ENCODE measurements at places on chromosomes 13 and 19.

- no peak for DNase-seq
These were observed 612.5 kb upstream of the ATXN8OS start for GRCh38 chr13:69495096-69495495.

DNA sequence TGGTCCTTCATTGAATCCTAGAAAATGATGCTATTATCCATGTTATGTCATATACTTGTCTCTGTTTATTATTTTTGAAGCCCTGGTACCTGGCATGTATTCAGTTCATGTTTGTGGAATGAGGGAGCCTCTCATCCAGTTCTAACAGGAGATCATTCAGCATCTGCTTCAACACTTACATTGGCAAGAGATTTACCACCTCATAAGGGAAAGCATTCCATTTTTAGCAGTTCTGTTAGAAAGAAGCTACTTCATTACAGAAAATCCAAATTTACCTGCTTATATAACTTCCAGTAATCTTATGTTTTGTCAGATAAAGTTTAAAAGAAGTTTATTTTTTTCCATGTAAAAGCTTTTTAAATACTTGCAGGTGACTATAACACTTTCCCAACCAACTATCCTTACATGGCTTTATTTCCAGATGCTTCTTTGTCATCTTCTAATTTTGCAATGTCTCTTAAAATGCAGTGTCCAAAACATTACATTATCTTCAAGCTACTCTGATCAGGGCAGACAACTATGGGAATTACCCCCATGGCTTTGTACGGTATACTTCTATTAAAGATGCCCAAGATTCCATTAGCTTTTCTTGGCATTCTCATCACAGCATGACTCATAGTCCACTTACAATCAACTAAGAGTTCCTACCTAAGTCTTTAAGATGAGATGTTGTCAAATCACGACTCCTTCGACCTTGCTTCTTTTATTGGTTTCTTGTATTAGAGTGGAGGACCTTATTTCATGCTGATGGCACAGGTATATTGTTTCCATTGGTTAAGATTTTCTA is 262.1 kb downstream of the PCDH9 start:
- no peak for DNase-seq

DNA sequence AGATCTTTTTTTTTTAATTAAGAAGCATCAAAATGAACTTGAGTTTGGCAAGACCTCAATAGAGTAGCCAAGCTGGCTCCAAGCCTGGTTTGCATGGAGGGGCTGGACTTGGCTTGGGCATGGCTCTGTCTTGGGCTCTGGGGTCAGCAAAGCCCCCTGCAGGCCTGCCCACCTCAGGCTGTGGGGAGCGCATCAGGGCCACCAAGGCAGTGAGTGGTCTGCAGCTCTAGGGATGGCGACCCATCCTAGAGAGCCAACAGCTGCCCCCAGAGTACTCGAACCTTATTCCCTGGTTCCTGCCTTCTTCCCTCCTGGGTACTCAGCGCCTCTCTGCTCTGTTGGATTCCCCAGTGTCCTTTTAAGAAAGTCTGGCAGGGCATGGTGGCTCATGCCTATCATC is 5.4 kb upstream of the CHST8 start:
- no peak for DNase-seq

DNA sequence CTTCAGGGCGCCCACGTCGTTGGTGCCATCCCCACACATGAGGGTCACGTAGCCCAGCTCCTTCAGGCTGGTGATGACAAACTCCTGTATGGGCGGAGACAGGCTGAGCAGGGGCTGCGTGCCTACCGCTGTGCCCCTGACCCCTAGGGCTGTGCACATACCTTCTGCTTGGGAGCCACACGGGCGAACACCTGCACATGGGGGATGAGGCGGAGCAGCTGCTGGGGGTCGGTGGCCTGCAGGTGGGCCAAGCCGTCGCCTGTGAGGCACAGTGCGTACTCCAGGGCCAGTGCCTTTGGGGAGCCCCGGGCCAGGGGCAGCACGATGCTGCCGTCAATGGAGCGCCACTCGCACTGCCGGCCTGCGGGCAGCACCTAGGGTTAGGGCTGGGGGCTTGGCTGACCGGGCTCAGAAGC is 6.1 kb upstream of the GMIP start:
- no peak for DNase-seq

- no peak for DNase-seq
These were observed 15.9 kb downstream of the OPA3 start for GRCh38 chr19:45568732-45569131.

GRCh38 chr19:36421749-36422481 is 3.5 kb upstream of the ZFP82 start:
- DNase-seq, result no peak

- DNase-seq, result no peak
These were observed 773.2 kb upstream of the SLC10A2 start for GRCh38 chr13:103839460-103839859.

GRCh38 chr19:46125447-46125846 is 959 bp upstream of the IGFL3 start:
- DNase-seq, result no peak

DNA sequence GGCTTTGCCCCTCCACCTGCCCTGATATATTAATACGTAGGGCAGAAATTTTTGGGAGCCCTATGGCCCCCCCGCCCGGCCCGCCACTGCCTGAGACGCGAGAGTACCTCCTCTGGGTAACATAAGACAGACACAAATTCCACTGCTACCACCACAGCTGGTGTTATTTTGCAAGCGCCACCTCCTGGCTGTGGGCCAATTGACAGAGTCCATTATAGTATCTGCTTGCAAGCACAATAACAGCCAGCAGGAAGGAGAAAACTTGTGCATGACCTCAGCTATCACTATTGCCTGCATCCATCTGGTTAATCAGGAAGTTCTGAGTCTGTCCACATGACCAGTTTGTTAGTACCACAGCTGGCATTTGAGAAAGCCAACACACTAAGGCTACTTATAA is 25.3 kb upstream of the OR10H2 start:
- DNase-seq, result no peak

GRCh38 chr19:677201-677600 is 1.0 kb downstream of the FSTL3 start:
- DNase-seq, result no peak

Measured in stimulated activated CD8-positive, alpha-beta memory T cell treated with anti-CD3 and anti-CD28 coated beads, Interleukin-7, amount 100 ng/mL, for 24 hours (primary cell).